ENCODE measurements at places on chromosomes 5 and 9.
A peak's percentile ranks its signal among the peaks of the same experiment; 100 is the strongest.

GRCh38 chr9:18167733-18168132 lies 306.2 kb upstream of the ADAMTSL1 start:
- DNase-seq = no peak

DNA sequence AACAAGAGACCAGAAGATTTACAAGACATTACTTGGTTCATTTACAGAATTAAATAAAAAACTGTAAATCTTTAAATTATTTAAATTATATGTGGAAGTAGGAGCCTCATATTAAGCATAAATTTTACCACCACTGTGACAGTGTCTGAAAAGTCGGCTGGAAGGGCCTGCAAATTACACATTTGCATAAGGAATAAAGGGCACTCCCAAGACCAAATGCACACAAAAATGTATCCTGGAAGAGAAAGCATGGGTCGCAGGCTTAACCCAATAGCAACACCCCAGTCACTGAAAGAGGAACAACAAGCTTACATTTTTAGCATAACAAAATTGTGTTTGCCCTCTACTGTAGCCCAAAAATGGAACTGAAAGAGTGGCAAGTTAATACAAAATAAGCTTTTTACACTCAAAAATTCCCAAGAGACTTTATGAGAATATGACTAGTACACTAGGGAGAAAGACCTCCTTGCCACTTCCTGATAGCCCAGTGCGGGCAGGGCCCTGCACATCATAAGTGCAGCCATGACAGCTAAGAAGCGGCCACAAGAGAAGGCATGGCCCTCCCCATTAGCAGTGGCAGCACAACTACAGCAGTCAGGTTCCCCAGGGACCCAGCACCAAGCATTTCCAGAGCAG lies 482.0 kb downstream of the DTWD2 start:
- no peak for DNase-seq

DNA sequence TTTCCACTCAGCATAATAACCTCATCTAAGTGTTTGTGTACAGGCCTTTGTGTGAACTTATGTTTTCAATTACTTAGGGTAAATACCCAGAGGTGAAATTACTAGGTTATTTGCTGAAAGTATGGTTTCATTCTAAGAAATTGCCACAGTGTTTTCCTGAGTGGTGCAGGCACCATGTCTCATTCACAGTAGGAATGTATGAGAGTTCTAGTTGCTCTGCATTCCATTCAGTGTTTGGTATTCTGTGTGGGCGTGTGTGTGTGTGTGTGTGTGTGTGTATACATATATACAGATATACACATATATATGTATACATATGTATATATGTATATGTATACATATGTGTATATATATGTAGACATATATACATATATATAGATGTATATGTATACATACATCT lies 8.8 kb upstream of the SVEP1 start:
- no peak for DNase-seq

GRCh38 chr5:144156767-144157171 lies 13.7 kb downstream of the YIPF5 start:
- peak; percentile 19 for DNase-seq

GRCh38 chr9:1216532-1216931 lies 166.4 kb downstream of the DMRT2 start:
- DNase-seq = no peak
